ENCODE measurements at places on chromosomes 7 and 10. TPM values are rescaled to one million over a fixed set of nuclear protein-coding genes. Genes with fewer than 3 reads are reported as not detected.

The DNAJC12 gene
- 2.3 TPM for total RNA-seq

The THNSL1 gene
- total RNA-seq = 3.3 TPM

The ELFN1 gene
- total RNA-seq = 3.0 TPM

The TMEM270 gene
- total RNA-seq = not detected

The ABCA13 gene
- 3.0 TPM for total RNA-seq

The FOXI2 gene
- total RNA-seq = not detected

The ODAD2 gene
- total RNA-seq = under 0.01 TPM

The COA1 gene
- total RNA-seq = 30.3 TPM

The SLK gene
- 57.7 TPM for total RNA-seq

The AS3MT gene
- 8.1 TPM for total RNA-seq

The RAB19 gene
- total RNA-seq = not detected
